Testis (tissue), 5 donors: ENCODE measurements at places on chromosomes 1 and 21. TPM values are rescaled to one million over a fixed set of nuclear protein-coding genes. Genes with fewer than 3 reads are reported as not detected.

The ZNF593 gene
- 22.8 TPM for polyA plus RNA-seq

The ACKR1 gene
- 26.9 TPM for polyA plus RNA-seq

The ASCL5 gene
- polyA plus RNA-seq = not detected

The MAP3K21 gene
- polyA plus RNA-seq = 17.2 TPM

The KCNH1 gene
- 4.2 TPM for polyA plus RNA-seq

The GBP1 gene
- 21.5 TPM for polyA plus RNA-seq

The LCE1E gene
- polyA plus RNA-seq = not detected

GRCh38 chr1:184958554-184959353 lies 15.6 kb downstream of the NIBAN1 start:
- no peak overlapping the region for H3K4me3 ChIP-seq
- H3K4me1 ChIP-seq = peaks cover 6% of the 10 kb centered on the region
- no peak overlapping the region for H3K27ac ChIP-seq

DNA sequence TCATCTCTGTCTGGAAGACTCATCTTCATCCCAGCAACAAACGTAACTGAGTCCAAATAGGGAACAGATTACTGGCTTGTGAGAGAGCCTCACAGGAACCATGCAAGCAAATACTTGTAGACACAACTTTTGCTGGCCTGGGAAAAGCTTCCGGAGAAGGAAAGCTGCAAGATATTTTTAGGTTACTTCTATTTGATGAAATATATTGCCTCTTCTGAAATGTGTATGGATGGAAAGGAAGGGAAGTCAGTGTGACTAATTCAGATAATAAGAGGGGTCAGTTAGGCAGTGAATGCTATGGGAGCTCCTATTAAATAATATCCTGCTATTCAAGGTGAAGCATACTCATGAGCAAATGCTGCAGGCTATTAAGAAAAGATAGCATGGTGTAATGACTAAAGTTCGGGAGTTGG lies 20.4 kb upstream of the FGGY start:
- H3K4me1 ChIP-seq = no peaks in the 10 kb centered on the region
- H3K27me3 ChIP-seq = no peaks in the 10 kb centered on the region
- no peak for DNase-seq
- no peak overlapping the region for H3K4me3 ChIP-seq
- no peaks in the 10 kb centered on the region for H3K36me3 ChIP-seq

DNA sequence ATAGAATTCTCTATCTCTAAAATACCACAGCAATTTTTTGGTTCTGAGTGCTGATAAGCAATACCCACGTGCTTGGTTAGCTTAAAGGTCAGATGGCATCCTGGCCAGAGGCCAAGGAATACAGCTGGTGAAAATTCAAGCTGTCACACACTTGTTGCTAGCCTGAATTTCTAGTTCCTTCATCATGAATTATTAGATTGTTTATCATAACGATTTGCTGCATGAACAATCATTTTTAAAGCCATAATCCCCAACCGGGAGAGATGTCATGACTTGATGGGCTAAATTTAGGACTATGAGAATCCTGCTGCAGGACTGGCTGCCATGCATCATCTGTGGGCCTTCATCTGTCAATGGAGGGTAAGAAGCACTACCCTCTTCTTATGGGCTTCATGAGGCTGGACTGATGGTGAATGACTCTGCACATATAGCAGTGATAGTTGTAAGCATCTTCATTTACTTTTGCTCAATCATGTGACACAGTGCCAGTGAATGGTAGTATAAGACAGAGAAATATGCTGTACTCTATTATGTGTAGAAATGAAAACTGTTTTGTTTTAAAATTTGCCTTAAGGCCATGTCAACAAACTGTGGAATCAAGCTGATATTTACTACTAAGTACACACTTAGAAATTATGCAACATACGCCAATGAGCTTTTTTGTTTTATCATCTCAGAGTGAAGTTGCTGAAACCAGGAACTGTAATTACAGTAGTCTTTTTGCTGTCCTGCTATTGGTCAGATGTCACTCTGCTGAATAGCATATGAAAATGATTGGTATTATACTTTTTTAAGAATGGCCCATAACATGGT lies 80.5 kb upstream of the RALGPS2 start:
- H3K36me3 ChIP-seq = no peaks in the 10 kb centered on the region
- no peaks in the 10 kb centered on the region for H3K27me3 ChIP-seq
- H3K4me1 ChIP-seq = no peaks in the 10 kb centered on the region
- H3K4me3 ChIP-seq = no peak overlapping the region
- no peak overlapping the region for H3K27ac ChIP-seq

DNA sequence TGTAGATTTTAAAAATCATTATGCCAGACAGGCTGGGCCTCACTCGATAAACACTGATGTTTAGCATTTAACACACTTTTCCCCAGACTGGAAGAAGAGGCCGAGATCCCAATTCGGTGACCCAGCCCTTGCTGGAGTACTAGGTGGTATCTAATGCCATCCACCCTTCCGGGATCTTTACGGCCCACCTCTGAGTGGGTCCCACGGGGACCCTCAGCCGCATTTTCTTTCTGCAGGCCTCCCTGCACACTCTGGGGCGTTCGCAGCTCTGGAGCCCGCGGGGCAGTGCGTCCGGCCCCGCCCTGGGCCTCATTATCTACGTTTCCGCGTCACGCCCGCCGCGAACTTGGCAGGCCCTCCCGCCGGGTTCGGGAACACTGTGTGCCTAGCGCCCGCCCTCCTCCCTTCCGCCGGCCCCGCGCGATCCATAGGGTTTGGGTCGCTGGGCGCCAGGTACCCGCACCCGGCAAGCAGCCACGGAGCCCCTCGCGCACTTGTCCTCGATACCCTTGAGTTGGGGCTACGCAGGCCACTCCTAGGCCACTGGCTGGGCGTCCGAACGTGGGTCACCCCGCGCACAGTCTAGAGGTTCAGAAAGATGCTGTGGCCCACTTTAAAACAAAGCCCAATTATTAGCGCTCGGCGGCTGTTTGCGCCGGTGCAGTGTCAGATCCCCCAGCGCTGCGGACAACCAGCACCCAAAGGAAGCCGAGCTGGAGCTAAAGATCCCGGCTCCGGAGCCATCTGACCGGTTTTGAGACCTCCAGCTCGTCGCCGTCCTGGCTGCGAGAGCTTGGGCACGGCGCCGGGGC lies 950 bp upstream of the EVA1C start:
- peak; percentile 93 for DNase-seq
- H3K27ac ChIP-seq = peak overlapping the region; percentile 97
- no peaks in the 10 kb centered on the region for H3K36me3 ChIP-seq
- H3K4me3 ChIP-seq = peak overlapping the region; percentile 70
- no peaks in the 10 kb centered on the region for H3K27me3 ChIP-seq

GRCh38 chr1:53966794-53967193 lies 20.6 kb downstream of the LRRC42 start:
- peak; percentile 56 for DNase-seq
- H3K27me3 ChIP-seq = no peaks in the 10 kb centered on the region
- H3K4me3 ChIP-seq = no peak overlapping the region
- no peak overlapping the region for H3K27ac ChIP-seq
- H3K4me1 ChIP-seq = no peaks in the 10 kb centered on the region

DNA sequence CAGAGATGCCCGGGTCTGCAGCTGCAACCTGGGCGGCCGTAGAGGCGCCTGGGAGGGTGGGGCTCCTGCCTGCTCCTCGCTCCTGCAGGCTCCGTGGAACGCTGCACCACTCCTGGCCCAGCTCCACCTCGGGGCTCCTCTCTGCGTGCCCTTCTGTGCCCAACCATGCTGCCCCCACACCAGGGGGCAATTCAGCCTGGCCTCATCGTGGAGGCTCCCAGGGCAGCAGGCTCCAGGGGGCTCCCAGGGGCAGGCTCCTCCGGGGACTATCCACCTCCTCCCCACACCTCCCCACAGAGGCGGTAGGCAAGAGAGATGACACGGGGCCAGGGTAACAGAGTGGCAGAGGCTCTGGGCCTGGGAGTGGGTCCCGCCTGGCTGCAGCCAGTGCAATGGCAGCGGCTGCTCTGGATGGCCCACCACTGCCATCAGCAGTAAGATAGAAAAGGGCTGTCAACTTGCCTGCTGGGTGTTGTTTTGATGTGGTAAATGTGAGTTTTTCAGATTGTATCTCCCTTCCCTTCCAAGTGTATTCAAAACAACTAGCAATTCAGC lies 22.4 kb upstream of the LRRC8C start:
- no peak overlapping the region for H3K4me3 ChIP-seq
- no peak for DNase-seq
- peaks cover 18% of the 10 kb centered on the region for H3K4me1 ChIP-seq
- no peak overlapping the region for H3K27ac ChIP-seq
- H3K27me3 ChIP-seq = no peaks in the 10 kb centered on the region
- H3K36me3 ChIP-seq = no peaks in the 10 kb centered on the region

- H3K27me3 ChIP-seq = no peaks in the 10 kb centered on the region
- H3K27ac ChIP-seq = no peak overlapping the region
- no peak overlapping the region for H3K4me3 ChIP-seq
- H3K36me3 ChIP-seq = no peaks in the 10 kb centered on the region
- peaks cover 6% of the 10 kb centered on the region for H3K4me1 ChIP-seq
Measured at GRCh38 chr21:17585875-17586450, 26.7 kb downstream of the BTG3 start.

GRCh38 chr1:172870901-172871606 lies 179.7 kb downstream of the TNFSF18 start:
- H3K4me1 ChIP-seq = no peaks in the 10 kb centered on the region
- H3K4me3 ChIP-seq = no peak overlapping the region
- H3K27ac ChIP-seq = no peak overlapping the region
- DNase-seq = no peak
- no peaks in the 10 kb centered on the region for H3K36me3 ChIP-seq

GRCh38 chr1:36160949-36161485 lies 5.1 kb downstream of the MAP7D1 start:
- H3K27ac ChIP-seq = peak overlapping the region; percentile 65
- H3K36me3 ChIP-seq = no peaks in the 10 kb centered on the region
- H3K27me3 ChIP-seq = no peaks in the 10 kb centered on the region
- peaks cover 49% of the 10 kb centered on the region for H3K4me1 ChIP-seq
- no peak for DNase-seq

DNA sequence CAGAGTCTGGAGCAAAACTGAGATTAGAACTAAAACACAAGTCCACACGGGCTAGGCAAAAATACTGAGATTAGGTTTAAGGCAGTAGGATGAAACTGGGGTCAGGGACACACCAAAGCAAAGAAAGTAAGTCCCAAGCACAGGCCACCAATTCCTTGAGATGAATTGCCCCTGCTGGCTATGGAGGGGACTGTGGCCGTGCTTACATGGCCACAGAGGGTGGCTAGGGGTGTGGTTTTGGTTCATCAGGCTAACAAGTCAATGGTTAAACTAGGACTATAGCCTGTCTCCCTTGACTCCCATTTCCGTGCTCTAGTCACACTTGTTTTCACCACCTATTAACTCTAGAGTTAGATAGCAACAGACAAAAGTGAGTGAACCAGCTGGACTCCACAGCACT lies 394.8 kb downstream of the PBX1 start:
- H3K27me3 ChIP-seq = no peaks in the 10 kb centered on the region
- no peak overlapping the region for H3K4me3 ChIP-seq
- no peak overlapping the region for H3K27ac ChIP-seq
- no peaks in the 10 kb centered on the region for H3K4me1 ChIP-seq

- no peak overlapping the region for H3K4me3 ChIP-seq
- H3K27me3 ChIP-seq = no peaks in the 10 kb centered on the region
- no peaks in the 10 kb centered on the region for H3K4me1 ChIP-seq
- DNase-seq = no peak
Measured at GRCh38 chr1:31335007-31335406, 37.9 kb downstream of the FABP3 start.

- no peak overlapping the region for H3K4me3 ChIP-seq
- no peaks in the 10 kb centered on the region for H3K4me1 ChIP-seq
- H3K27me3 ChIP-seq = no peaks in the 10 kb centered on the region
- no peaks in the 10 kb centered on the region for H3K36me3 ChIP-seq
- DNase-seq = no peak
Measured at GRCh38 chr1:22031214-22031962, 21.1 kb upstream of the CDC42 start.
